H9 (cell line): ENCODE measurements at places on chromosomes 1 and 21.

DNA sequence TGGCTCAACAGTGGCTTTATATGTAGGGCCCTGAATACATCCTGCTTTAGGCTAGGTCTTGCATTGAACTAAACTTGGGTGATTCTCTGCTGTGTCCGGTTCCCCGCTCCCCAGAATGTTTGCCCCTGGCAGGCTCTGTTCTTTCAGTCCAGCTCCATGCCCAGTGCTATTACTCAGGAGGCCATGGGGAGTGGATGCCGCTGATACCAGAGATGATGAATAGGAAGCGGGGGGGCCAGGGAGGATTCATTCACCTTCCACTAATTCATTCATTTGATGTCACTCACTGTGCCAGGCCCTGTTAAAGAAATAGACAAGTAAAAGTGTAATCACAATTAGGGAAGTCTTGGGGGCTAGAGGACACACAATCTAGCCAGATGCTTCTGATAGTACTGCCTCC lies 83.8 kb downstream of the TMEM53 start:
- DNase-seq = no peak

- DNase-seq = no peak
These were observed 26.7 kb downstream of the TSPAN2 start for GRCh38 chr1:115062542-115063004.

- no peak for DNase-seq
These were observed 63.1 kb upstream of the SH3GLB1 start for GRCh38 chr1:86641318-86641717.

DNA sequence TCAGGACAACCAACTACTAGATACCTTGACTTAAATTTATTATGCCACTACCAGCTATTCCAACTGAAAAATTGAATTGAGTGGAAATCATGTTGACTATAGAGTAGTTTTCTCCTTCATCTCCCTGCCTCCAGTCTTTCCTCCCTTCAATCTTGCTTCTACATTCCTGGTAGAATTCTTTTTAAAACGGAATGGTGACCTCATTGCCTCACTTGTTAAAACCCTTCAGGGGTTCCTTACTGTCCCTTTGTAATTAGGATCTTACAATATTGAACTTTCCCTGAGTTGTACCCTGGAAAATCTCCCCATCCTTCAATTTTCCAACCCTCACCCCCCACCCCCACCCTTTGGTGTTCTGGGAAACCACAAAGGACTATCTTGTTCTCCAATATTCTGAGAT lies 82.8 kb upstream of the ZNF326 start:
- DNase-seq = no peak

GRCh38 chr1:81109038-81109437 lies 691.7 kb upstream of the ADGRL2 start:
- DNase-seq = no peak

DNA sequence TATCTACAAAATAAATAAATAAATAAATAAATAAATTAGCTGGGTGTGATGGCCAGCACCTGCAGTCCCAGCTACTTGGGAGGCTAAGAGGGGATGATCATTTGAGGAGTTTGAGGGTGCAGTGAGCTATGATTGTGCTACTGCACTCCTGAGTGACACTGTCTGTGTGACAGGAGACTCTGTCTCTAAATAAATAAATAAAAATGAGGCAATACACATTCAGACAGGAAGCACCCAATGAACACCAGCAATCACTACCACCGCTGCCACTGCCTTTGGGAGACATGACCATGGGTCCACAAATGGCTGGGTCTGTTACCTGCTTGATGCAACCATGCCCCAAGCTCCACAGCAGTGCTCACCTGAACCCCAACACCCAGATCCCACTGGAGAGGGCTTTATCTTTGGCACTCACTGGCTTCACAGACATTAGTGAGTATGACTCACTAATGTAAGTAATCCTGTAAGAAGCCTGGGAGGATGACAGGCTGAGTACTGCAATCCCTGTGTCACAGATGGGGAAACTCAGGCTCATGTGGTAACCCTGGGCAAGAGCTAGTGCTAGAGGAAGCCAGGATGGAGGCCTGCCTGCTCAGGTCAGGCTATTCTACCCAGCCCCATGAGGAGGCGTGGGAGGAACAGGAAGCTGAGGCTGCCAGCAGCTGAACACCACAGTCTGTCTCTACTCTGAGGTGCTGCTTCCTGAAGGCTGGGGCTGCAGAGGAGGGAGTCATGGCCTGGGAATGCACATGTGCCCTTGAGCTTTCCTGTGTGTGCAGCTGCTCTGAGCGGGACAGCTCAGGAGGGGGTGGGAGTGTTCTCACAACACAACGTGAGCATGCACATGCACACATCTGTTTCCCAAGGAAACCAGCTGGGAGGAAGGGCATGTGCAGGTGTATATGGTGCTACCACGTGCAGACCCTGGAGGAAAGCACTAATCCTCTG lies 43.0 kb downstream of the SLC9A1 start:
- no peak for DNase-seq

DNA sequence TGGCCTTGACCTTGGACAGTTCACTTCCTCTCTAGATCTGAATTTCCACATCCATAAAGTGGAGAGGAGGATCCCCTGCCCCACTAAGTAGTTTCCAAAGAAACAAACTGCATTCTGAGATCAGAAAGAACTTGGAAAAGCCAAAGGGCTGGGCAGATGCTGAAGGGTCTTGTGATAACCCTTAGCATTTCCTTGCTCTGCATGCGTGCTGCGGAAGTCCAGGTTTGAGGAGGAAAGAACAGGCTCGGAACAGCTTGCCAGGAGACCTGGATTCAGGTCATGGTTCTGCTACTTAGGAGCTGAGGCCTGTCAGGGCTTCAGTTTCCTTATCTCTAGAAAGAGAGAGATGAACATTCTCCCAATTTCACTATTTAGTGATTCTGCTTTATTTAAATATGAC lies 27.2 kb downstream of the IGFN1 start:
- DNase-seq = peak; percentile 17

- DNase-seq = peak; percentile 97
These were observed at the start of gene MEX3A for GRCh38 chr1:156082309-156083091. TSS of gene MEX3A (minus strand) at chr1:156082465. CDS start at chr1:156081998, 467 bp downstream.

DNA sequence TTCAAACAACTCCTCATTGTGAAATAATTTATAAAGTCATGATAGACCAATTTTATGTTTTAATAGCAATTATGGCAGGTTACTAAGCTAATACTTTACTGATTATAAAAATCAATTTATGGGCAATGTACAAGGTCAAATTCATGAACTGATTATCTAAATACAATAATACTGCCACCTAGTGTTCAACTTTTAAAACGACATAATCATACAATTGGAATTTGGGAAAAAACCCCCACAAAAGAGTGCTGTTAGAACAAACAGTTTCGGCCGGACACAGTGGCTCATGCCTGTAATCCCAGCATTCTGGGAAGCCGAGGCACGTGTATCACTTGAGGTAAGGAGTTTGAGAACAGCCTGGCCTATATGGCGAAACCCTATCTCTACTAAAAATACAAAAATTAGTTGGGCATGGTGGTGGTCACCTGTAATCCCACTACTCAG lies 14.0 kb downstream of the GTF2B start:
- DNase-seq = no peak

DNA sequence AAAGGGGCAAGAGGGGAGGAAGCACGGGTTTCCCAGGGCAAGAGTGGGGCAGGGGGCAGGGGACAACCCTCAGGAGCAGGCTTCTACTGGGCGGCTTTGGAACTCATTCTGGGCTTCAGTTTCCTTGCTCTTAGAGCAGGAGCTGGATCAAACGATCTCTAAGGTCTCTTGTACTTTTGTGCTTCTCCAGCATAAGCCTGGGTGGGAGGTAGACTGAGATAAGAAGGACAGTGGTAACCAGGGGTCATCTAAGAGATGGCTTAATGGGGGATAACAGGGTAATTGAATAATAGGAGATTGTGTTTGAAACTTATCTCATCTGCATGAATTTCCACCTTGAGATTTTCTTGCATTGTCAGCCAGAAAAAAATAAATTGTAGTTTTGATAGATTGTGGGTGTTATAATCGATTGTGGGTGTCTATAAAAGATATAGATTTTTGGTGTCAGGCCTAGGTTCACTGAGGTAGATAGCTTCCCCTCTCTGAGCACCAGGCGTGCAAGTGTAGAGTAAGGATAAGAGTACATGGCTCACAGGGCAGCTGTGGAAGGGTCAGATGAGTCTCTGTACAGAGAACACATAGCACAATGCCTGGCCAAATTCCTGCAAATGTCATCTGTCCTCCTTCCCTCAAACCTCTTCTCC lies 68.0 kb downstream of the CD58 start:
- no peak for DNase-seq

DNA sequence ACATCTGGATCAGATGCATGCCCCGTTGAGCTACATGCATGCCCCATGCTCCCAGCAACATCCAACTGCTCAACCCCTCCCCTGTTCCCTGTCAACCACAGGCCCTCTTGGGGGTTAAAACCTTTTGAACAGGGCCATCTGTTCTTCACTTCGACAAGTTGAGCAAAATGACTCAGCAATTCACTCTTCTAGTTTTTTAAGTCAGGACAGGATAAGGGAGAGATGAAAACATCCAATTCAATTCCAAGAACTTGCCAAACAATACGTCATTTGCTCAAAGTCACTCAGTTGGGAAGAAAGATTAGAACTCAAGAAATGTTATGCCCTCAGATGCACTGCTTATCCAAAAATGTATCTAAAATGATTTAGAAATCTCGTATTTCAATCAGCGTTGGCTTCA lies 46.1 kb upstream of the MTF2 start:
- DNase-seq = no peak

GRCh38 chr1:20142001-20142710 lies 3.0 kb downstream of the PLA2G2F start:
- no peak for DNase-seq

- DNase-seq = no peak
These were observed 43.8 kb downstream of the CD53 start for GRCh38 chr1:110916669-110917306.

- no peak for DNase-seq
These were observed 164.1 kb downstream of the USP25 start for GRCh38 chr21:15893902-15894301.

DNA sequence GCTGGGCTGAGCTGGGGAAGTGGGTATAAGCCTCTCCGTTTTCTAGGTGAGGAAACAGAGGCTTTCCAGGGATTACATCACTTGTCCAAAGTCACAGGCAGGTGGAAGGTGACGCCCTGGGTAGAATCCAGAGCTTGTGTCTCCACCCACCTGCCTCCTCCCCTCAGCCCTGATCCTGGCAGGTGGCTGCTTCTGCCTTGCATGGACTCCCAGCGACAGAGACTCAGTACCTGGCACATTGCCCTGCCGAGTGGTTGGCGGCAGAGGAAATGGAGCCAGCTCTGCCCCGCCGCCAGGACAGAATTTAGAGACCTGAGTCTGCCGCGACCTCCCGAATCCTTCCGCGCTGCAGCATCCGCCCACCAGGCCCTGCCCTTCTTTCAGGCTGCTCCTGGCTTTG lies 2.1 kb downstream of the PLA2G2E start:
- no peak for DNase-seq

GRCh38 chr1:152776361-152776760 lies 1.4 kb downstream of the LCE1F start:
- no peak for DNase-seq

DNA sequence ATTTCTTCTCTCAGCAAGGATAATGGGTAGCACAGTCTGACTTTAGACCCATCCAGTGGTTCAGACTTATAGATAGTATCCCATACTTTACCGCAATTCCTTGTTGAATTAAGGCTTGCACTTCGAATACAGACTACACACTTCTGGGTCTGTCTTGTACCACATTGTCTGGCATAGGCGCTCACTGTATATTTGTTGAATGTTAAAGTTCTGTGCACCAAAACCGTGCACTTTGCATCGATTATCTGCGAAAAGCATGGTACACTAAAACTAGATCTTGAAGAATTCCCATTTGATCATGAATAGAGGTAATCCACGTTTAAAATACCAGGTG lies 556 bp upstream of the RYR2 start:
- no peak for DNase-seq

- DNase-seq = no peak
These were observed 9.2 kb upstream of the COL6A1 start for GRCh38 chr21:45972353-45972715.

- DNase-seq = no peak
These were observed 62.2 kb downstream of the CAPZB start for GRCh38 chr1:19423130-19423529.

GRCh38 chr1:63946866-63947491 lies 173.2 kb downstream of the ROR1 start:
- no peak for DNase-seq

GRCh38 chr21:29571949-29572348 lies 273.2 kb downstream of the BACH1 start:
- no peak for DNase-seq

GRCh38 chr1:11531314-11531870 lies 52.4 kb downstream of the DISP3 start:
- DNase-seq = no peak

DNA sequence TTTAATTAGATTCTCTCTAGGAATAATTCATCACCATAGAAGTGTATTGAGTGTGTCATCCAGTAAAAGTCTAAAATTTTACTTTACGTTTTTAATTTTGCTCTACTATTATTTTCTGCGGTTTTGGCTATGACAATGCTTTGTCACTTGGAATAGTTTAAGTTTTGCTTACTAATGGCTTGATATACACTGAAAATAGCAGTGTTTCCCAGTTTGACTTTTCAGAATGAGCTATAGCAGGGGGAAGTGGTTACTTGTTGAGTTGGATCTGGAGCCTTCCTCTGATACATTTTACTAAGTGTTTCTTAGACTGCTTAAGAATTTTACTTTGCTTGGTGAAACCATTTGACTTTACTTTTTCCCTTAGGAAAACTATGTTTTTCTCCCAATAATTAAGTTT lies 5.0 kb downstream of the DNAJC16 start:
- no peak for DNase-seq

DNA sequence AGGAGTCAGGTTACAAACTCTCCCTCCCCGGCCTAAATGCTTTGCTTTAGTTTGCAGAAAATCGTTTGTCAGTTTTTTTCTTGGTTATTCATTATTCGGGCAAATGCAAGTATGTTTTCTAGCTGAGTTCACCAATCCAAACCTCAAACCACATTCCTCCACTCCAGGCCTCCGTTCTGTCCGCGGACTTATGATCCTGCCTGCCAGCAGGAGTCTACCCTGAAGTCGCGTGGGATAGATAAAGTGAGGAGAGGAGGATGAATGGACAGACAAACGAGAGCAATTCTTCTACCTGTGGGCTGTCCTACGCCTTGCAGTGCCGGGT lies 1.3 kb downstream of the ADAMTS1 start:
- no peak for DNase-seq

- DNase-seq = no peak
These were observed 16.4 kb downstream of the CDCP2 start for GRCh38 chr1:54136269-54136896.

DNA sequence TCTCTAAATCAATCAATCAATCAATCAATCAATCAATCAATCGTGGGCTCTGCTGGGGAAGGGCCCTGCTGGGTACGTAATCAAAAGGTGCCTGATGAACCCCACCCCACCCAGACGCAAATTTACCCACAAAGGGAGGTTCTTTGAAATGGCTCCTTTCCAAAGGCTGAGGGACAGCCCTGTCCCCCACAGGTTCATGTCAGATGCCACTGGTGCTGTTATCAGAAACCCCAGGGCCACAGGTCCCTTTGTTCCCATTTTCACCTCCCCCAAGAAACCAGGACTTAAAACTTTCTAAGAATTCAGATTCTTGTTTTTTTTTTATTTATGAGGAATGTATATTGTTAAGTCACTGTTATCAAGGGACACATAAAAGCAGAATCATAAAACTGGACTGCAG lies 14.2 kb downstream of the CHRNB2 start:
- DNase-seq = no peak
